ENCODE measurements at places on chromosomes 12 and 14. TPM values are rescaled to one million over a fixed set of nuclear protein-coding genes. Genes with fewer than 3 reads are reported as not detected.

DNA sequence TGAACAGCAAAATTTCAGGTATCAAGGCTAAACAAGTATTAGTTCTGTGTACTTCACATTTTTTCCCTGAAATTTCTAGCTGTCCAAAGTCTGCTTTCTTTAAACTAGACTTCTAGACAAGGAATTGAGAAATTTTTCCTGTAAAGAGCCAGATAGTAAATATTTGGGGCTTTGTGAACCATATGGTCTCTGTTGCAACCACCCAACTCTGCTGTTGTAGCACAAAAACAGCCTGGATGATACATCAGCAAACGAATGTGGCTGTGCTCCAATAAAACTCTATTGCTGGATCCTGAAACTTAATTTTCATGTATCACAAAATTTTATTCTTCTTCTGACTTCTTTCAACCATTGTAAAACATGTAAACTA is 96.0 kb upstream of the SLC38A4 start:
- DNase-seq = no peak

GRCh38 chr12:120830966-120831365 is 73.2 kb downstream of the SPPL3 start:
- DNase-seq = no peak

- no peak for DNase-seq
These were observed 938.0 kb downstream of the GALC start for GRCh38 chr14:87055007-87055406.

- DNase-seq = no peak
These were observed 60.1 kb downstream of the TAOK3 start for GRCh38 chr12:118312578-118312977.

DNA sequence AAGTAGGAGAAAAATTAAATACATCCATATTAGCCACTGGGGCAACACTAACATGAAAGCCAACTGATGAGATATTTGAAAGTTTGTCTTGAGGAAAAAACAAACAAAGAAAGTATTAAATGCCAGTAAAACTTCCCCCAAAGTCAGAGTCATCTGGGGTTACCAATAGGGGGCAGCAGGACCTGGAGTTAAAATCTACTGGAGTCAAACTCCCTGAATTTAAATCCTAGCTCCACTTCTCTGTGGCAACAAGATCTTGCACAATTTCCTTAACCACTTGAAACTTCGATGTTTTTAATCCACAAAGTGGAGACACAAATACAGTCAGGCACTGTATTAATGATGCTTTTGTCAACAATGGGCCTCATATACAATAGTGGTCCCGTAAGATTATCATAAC is 14.4 kb downstream of the PLEKHG7 start:
- no peak for DNase-seq

DNA sequence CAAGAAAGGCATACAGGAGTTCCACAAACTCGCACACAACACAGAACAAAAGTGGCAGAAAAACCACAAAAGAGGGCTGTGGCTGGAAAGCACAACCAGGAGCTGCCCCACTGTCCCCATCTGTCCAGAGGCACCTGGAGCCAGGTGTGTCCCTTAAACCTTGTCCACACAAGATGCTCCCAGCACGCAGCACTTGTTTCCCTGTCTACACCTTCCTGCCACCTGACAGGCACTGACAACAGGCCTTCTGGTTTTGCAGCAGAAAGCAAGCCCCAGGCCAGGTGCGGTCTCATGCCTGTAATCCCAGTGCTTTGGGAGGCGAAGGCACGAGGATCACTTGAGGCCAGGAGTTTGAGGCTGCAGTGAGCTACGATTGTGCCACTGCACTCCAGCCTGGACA is 3.6 kb downstream of the BTBD6 start:
- DNase-seq = no peak

DNA sequence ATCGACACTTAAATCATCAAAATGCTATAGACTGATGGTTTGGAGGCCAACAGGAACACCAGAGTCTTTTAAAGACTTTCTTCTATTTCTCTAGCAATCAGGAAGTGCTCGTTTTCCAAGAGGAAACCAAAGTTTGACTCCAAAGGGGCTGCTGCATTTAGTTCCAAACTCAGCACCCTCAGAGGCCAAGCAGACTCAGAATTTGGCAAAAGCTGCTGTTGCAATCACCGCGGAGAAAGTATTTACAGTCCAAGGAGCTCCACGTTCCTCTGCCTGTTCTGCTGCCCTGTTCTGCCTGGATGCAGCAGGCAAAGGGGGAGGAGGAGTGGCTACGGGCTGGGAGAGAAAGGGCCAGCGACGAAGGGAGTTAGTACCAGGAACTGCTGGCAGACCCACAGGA is 325.1 kb downstream of the BCL11B start:
- peak; percentile 52 for DNase-seq

GRCh38 chr12:79920421-79921238 is 14.3 kb downstream of the PPP1R12A start:
- DNase-seq = no peak

GRCh38 chr12:63668028-63668799 is at the start of gene DPY19L2:
DPY19L2 (minus strand) TSS chr12:63668493; CDS start chr12:63668393, 100 bp downstream.
- DNase-seq = peak; percentile 49

- DNase-seq = no peak
These were observed at the start of gene AQP6 for GRCh38 chr12:49972641-49973360. AQP6 (plus strand) TSS chr12:49972947; CDS start chr12:49973174, 227 bp downstream.

DNA sequence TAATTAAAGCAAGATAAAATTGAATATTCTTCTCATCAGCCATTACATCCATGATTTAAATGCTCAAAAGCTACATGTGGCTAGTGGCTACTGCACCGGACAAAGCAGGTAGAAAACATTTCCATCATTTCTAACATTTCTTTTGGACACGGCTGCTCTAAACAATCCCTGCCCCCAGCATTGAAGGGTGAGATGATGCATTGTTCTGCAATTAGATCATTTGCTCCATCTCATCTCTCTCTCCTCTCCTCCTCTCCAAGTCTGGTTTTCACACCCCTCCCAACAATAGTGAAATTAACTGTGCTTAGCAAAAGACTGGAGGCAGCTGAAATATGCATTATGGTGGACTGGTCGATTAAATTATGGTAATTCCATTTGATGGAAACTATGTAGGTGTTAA is 288.5 kb downstream of the KSR2 start:
- DNase-seq = no peak

GRCh38 chr14:62015243-62015642 is 253.0 kb downstream of the SNAPC1 start:
- DNase-seq = no peak

DNA sequence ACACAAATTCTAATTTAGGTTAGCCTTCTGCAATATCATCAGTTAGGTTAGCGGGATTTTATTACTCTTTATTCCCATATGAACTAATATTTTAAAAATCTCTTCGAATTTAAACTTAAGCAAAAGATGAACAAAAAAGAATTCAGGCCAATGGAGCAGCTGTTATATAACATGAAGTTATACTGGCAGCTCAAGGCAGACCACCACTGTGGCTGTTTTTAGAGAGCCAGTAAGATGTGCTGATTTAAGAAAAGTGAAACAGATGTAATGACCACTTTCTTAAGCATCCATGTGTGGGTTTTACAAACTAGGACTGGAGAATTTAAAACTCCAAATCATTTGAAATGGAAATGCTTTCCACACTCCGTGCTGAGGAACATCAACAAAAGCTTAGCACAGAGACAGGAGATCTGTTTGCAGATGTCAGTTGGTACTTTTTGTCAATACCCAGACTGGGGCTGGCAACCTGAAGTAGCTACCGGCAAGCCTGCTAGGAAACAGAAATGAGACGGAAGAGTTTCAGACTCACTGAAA is 164.9 kb downstream of the TTC7B start:
- DNase-seq = no peak

DNA sequence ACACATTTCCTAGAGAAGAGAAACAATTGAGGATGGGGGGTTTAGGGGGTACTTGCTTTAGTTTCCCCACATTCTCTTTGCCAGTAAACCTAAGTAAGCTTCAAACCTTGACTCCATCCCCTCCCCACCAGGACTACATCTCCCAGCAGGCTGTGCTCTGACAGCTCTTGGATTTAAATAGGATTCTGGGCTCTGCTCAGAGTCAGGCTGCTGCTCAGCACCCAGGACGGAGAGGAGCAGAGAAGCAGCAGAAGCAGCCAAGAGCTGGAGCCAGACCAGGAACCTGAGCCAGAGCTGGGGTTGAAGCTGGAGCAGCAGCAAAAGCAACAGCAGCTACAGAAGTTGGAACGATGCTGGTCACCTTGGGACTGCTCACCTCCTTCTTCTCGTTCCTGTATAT is 20.6 kb downstream of the RDH12 start:
- DNase-seq = peak; percentile 61

DNA sequence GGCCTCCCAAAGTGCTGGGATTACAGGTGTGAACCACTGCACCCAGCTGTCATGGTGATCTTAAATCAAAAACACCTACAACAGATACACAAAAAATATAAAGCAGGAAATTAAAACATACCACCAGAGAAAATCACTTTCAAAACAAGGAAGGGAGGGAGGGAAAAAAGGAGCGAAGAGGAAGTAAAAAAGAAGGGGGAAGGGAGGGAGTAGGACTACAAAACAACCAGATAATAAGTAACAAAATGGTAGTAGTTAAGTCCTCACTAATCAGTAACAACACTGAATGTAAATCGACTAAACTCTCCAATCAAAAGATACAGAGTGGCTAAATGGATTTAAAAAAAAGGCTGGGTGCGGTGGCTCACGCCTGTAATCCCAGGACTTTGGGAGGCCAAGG is 89.0 kb downstream of the SH2B3 start:
- DNase-seq = no peak

DNA sequence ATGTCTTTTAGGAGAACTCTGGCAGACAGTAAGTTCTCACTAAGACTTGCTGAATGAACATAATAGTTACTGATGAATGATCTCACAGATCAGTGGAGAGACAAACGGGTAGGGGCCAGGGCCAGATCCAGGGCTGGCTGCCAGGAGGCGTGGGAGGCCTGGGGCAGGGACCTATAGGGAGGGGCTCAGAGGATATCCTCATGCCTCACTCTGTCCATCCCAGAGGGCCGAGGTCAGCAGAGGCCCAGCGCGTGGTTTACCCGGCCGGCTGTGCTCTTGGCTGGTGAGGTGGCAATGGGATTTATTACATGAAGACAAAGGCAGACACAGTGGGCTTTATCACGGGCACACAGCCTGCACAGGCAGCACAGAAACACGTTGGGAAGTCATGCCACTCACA is 85.4 kb downstream of the CHGA start:
- peak; percentile 93 for DNase-seq

Gene FOXM1
- 30.9 TPM for total RNA-seq

Gene TAS2R8
- not detected for total RNA-seq

Gene PZP
- total RNA-seq = not detected

Gene KRT82
- not detected for total RNA-seq

Gene AQP6
- total RNA-seq = not detected

Gene ALG10
- 3.9 TPM for total RNA-seq

Gene SLC25A21
- 8.7 TPM for total RNA-seq

Gene GMFB
- 52.8 TPM for total RNA-seq

Gene KRT6B
- not detected for total RNA-seq

Gene LUM
- total RNA-seq = 94.9 TPM

Gene CRIP2
- total RNA-seq = 270 TPM

Gene SOAT2
- not detected for total RNA-seq

Gene DEPDC4
- 1.3 TPM for total RNA-seq

All from MG63 (cell line).